Astrocyte (in vitro differentiated cells and primary cell): ENCODE measurements at places on chromosomes 7 and 10.

GRCh38 chr10:91049296-91049987 lies 128.6 kb upstream of the ANKRD1 start:
- no peaks in the 10 kb centered on the region for H3K27me3 ChIP-seq
- no peak overlapping the region for H3K4me3 ChIP-seq
- peak overlapping the region; percentile 34 for H3K27ac ChIP-seq
- peaks cover 10% of the 10 kb centered on the region for H3K4me1 ChIP-seq
- DNase-seq, result no peak
- H3K36me3 ChIP-seq, result no peaks in the 10 kb centered on the region

- H3K36me3 ChIP-seq, result no peaks in the 10 kb centered on the region
- H3K27me3 ChIP-seq, result peaks cover 26% of the 10 kb centered on the region
- DNase-seq, result no peak
Measured at GRCh38 chr10:69786791-69787190, 14.9 kb upstream of the COL13A1 start.

DNA sequence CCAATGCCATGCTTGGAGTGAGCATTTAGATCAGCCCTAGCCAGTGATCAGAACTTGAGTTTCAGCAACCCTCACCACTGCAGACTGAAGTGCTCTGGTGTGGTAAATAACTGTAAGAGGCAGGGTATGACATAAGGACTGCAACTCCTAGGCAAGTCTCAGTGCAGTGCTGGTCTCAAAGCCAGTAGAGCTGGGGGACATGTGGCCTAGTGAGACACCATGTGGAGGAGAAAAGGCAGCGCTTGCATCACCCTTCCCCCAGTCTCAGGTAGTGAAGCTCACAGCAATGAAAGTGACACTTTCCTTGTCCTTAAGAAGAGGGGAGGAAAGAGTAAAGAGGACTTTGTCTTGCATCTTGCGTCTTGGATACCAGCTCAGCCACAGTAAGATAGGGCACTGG lies 386.8 kb upstream of the POT1 start:
- H3K36me3 ChIP-seq, result no peaks in the 10 kb centered on the region
- H3K4me1 ChIP-seq, result no peaks in the 10 kb centered on the region
- no peak for DNase-seq
- H3K4me3 ChIP-seq, result no peak overlapping the region

GRCh38 chr7:13159467-13160184 lies 472.2 kb downstream of the ARL4A start:
- no peak overlapping the region for H3K27ac ChIP-seq
- H3K4me1 ChIP-seq, result no peaks in the 10 kb centered on the region
- H3K4me3 ChIP-seq, result no peak overlapping the region
- H3K36me3 ChIP-seq, result no peaks in the 10 kb centered on the region
- no peaks in the 10 kb centered on the region for H3K27me3 ChIP-seq

GRCh38 chr10:49090696-49091380 lies 24.5 kb downstream of the VSTM4 start:
- H3K27ac ChIP-seq, result no peak overlapping the region
- no peaks in the 10 kb centered on the region for H3K4me1 ChIP-seq
- no peak overlapping the region for H3K4me3 ChIP-seq
- no peaks in the 10 kb centered on the region for H3K36me3 ChIP-seq
- no peaks in the 10 kb centered on the region for H3K27me3 ChIP-seq
